Activated CD4-positive, alpha-beta T cell treated with anti-CD3 and anti-CD28 coated beads, Interleukin-2, amount 50 U/mL, for 16 hours (primary cell): ENCODE measurements at places on chromosomes 5 and 9.

DNA sequence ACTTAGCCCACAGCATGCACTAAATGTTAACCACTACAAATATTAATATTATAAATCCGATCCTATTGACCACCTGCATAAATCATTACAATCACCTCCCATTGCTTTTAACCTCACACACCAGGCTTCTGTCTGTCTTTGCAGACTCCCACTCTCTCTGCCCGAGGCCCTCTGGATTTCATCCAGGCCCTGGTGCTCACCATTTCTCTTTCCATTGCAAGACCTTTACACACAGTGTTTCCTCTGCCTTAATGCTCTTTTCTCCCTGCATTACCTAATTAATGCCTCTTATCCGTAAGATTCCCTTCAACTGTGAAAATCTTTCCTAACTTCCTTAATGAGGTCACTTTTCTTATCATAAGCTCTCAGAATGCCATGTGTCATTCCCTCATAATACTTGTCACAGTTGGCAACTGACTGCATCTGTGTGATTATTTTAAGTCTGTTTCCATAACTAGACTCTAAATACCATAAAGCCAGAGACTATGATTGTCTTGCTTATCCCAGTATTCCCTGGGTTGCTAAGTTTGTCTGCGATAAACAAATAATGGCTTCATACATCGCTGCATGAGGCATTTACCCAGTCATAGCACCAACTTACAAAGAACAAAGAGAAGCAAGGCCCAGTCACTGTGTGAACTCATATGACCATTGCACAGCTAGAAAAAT, 155.1 kb downstream of the CCDC192 start:
- DNase-seq, result no peak

GRCh38 chr5:1473746-1474145, 28.5 kb upstream of the SLC6A3 start:
- DNase-seq, result no peak

GRCh38 chr9:135692410-135692809, 6.9 kb downstream of the SOHLH1 start:
- no peak for DNase-seq

DNA sequence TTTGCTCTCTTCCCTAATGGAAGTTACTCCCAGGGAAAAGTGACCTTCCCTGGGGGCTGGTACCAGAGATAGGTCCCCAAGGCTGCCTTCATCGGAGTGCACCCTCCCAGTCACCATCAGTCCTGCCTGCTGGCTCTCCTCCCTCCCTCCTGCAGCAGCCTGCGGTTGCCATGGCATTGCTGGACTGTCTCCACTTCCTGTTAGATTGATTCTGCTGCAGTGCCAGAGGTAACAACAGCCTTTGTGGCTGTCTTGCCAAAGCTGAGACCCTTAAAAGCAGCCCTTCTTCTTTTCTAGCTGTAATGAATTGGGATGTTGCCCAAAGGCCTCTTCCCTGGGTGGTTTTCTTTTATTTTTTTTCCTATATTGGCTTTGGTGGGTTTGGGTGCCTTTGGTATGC, 78.1 kb upstream of the PRLR start:
- no peak for DNase-seq

DNA sequence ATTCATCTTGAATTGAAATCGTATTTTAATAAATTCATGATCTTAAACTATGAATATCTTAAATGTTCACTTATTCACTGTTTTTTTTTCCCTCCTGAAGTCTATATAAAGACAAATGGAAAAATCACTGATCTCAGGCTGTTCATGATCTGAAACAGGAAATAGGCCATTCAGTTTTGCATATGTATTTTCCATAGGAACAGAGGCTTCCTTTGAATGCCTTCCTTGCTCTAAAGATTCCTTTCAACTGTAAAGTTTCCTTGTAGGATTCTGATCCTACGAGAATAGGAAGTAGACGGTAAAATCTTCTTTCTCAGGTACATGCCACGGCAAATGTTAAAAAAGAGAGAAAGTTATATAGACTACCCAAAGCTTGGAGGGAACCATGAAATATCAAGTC, 194.4 kb upstream of the PPP1R2B start:
- no peak for DNase-seq

DNA sequence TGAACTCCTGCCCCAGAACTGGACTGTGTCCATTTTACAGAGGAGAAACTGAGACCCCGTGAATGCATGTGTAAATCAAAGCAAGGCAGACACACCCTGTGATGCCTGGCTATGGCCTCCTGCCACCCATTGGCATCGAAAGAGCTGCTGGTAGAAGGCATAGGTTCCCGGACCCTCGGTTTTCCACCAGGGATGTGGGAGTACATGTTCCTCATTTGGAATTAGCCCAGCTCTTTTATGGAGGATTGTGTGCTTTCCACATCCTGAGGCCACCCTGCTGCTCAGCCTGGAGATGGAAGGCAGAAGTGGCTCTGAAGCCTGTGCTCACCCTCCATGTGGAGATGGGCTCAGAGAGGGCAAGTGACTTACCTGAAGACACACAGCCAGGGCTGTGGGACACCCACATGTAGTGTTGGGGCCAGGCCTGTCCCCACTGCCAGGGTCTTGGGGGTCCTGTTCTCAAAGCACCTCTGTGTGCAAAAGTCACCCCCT, 2.8 kb downstream of the SUSD3 start:
- no peak for DNase-seq

GRCh38 chr5:1736065-1736464, 63.6 kb downstream of the MRPL36 start:
- DNase-seq, result no peak

DNA sequence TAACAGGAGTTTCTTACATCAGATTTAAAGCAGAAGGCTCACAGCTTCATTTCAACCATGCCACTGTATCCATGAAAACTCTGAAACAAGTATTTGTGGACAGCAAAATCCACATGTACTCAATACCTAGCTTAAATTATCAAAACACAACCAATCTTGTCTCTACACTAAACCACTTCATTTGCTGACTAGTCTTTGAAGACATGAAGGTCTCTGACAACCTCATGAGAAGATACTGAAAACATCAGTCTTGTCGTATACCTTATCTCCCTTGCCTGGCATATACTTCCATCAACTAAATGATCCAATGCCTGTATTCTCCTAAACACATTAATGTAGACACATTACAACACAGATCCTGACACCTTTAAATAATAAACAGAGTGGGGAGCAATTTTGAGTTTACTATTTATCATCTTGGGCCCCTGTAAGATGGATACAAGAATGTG, 2.9 kb downstream of the RPS23 start:
- DNase-seq, result no peak

- peak; percentile 55 for DNase-seq
Observed at GRCh38 chr5:74640954-74641734, 616 bp upstream of the ENC1 start.
